ENCODE measurements at places on chromosomes 12 and 14.

DNA sequence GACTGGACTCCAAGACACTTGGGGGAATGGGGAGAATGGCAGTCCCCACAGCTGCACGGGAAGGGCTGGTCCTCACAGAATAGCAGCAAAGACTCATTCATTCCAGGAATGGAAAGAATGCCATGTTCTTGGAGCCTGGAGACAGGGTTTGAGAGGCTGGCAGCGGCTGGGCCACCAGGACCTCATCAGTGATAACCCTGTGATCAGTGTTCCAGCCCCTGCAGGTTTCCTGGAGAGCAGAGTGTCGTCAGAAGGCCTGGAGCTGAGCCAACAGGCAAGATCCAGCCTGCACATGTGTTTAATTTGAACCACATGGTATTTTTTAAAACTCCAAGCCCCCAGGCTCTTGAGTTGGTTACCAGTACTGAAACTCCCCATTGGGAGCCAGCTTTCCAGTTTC lies 11.3 kb downstream of the BDKRB1 start:
- no peak for DNase-seq

- DNase-seq, result no peak
These were observed 451.7 kb downstream of the NPAS3 start for GRCh38 chr14:33390335-33390734.

- DNase-seq, result no peak
These were observed 24.5 kb downstream of the DYRK4 start for GRCh38 chr12:4586500-4586899.

- no peak for DNase-seq
These were observed 59.3 kb downstream of the TESC start for GRCh38 chr12:117039891-117040309.

- DNase-seq, result no peak
These were observed 71.1 kb upstream of the SOX5 start for GRCh38 chr12:24020397-24021163.

GRCh38 chr14:102590667-102591099 lies 1.8 kb upstream of the RCOR1 start:
- no peak for DNase-seq

GRCh38 chr12:96210376-96211055 lies 16.3 kb downstream of the ELK3 start:
- peak; percentile 65 for DNase-seq

DNA sequence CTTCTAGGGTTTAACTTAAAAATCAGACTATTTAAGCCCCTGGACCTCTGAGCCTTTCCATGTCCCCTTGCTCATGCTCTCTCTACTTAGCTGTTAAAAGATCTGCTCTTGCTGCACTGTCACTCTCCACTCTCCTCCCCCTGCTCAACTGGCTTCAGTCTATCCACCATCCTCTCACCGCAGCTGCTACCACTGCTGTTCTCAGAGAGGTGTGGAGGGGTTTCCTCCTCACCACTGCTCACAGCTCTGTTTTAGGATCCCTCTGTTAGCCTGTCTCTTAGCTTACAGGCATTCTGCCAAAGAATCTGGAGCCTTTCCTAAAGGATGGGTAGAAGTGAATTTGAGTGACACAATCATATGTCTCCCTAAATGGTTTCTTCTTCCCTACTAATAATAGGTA lies 43.7 kb upstream of the ATP2B1 start:
- no peak for DNase-seq

DNA sequence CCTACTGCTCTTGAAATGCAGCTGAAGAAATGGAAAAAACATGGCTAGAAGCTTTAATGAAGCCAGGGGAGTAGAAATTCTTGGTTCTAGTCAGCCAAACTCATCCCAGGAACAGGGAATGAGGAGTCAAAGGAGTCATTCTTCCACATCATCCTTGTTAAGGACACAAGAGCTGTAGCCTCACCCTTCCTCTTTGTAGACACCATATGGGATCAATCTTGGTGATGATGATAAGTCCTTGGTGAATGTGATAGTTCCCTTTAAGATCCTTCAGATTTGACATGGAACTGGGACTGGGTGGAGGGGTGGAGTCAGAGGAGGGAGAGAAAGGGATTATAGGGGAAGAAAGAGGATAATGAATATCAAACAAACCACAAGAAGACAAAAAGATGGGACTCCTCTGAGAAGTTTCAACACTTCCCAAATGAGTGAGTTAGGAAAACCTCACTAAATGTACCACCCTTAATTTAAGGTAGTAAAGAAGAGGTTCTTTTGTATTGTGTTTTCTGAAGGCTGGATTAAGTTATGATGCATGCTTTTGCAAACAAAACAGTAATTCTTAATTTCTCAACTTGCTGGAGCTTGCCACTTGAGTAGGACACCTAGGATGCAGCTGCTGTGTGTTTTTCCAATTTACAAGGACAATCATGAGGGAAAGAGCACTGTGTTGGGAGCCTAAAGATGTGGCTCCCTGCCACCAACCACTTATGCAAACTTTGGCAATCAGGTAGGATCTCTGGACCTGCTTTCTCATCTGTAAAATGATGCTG lies 104.0 kb downstream of the WIF1 start:
- DNase-seq, result no peak

DNA sequence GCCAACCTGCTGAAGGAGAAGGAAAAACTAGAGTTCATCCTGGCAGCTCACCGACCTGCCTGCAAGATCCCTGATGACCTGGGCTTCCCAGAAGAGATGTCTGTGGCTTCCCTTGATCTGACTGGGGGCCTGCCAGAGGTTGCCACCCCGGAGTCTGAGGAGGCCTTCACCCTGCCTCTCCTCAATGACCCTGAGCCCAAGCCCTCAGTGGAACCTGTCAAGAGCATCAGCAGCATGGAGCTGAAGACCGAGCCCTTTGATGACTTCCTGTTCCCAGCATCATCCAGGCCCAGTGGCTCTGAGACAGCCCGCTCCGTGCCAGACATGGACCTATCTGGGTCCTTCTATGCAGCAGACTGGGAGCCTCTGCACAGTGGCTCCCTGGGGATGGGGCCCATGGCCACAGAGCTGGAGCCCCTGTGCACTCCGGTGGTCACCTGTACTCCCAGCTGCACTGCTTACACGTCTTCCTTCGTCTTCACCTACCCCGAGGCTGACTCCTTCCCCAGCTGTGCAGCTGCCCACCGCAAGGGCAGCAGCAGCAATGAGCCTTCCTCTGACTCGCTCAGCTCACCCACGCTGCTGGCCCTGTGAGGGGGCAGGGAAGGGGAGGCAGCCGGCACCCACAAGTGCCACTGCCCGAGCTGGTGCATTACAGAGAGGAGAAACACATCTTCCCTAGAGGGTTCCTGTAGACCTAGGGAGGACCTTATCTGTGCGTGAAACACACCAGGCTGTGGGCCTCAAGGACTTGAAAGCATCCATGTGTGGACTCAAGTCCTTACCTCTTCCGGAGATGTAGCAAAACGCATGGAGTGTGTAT lies 2.4 kb downstream of the FOS start:
- DNase-seq, result no peak

DNA sequence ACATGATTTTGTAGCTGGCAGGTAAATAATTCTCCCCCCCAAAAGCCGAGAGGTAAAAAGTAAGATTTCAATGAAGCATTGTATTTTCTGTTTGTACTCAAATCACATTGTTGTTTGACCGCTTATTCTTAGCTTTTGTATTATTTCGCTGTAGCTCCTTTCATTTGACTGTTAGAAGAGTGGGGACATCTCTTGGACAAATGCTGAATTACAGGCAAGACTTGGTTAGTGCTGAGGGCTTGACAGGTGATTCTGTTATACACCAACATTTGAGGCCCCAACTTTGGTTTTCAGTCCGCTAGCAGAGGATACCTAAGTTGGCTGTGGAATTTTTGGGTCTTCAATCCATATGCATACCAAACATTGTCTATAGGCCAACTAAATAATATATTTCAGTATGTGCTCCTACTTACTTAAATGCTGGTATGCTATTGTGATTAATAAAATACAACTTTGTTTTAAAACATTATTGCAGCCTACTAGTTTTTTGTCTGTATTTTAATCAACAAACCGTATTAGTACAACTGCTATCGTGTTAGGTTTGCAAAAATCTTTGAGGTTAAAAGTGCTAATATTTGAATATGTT lies 102.2 kb downstream of the ERC1 start:
- DNase-seq, result no peak

GRCh38 chr14:64061706-64062105 lies 208.9 kb downstream of the SYNE2 start:
- no peak for DNase-seq
